SK-N-SH (cell line): ENCODE measurements at places on chromosomes 13 and 19. TPM values are rescaled to one million over a fixed set of nuclear protein-coding genes. Genes with fewer than 3 reads are reported as not detected.

DNA sequence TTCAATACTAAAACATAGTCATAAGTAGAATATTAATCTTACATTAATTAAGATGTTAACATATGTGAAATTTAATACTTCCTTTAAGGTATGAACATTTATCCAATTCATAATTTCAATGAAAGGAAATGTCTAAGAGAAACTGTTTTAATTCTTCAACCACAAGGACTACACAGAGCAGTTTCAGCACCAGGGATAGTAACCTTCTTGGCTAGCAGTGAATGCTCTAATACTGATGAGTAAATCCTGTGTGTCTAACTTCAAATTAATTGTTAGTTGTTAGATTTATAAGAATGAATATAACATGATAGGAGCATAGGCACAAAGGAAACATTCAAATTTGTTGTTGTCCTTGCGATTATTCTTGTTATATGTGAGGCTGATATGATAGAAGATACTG, 15.6 kb upstream of the NBEA start:
- no peak for DNase-seq

DNA sequence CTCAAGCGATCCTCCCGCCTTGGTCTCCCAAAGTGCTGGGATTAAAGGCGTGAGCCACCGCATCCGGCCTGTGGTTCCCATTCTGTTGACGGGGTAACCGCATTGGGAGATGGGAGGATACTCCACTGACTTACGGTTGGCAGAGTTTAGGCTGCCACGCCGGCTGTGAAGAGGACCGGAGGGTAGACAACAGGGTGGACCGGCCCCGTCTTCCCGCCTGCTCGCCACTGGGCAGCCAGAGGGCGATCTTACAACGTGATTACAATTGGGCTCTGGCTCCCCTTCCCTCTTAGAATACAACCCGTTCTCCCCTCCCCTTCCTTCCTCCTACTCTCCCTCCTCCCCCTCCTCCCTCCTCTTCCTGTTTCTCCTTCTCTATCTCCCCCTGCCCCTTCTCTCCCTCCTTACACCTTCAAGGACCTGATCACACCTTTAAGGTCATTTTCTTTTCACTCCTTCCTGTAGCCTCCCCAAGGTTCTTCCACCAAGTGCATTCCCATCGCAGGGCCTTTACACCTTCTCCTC, 957 bp upstream of the CCDC194 start:
- peak; percentile 81 for DNase-seq

DNA sequence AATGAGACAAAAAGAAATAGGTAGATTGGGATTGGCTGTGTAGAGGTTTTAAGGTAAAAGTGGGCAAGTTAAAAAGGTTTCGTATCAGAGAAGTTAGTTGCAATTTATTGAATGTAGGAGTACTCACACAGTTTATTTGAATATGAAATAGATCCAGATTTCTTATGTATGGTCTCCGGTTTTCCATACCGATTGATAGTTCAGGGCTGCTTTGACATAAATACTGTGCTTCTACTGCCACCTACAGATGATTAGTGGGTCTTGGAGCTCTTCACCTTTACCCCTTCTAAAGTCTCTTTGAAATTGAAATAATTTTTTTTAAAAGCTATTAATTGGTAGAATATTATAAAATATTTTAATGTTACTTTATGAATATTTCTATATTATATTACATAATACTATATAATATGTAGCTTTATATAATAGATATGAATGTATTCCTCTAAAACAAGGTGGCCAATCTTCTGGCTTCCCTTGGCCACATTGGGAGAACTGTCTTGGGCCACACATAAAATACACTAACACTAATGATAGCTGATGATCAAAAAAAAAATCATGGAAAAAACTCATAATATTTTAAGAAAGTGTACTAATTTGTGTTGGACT, 7.7 kb upstream of the GPR18 start:
- DNase-seq = peak; percentile 44

Gene PRR20D
- not detected in 2 replicates for polyA plus RNA-seq

Gene C13orf42
- not detected in 2 replicates for polyA plus RNA-seq

- DNase-seq = no peak
Measured at GRCh38 chr19:40739030-40739839, 11.0 kb downstream of the ACTMAP start.

Gene C19orf85
- polyA plus RNA-seq = not detected in 2 replicates

GRCh38 chr13:35349673-35350278, 126.7 kb downstream of the MAB21L1 start:
- no peak for DNase-seq

DNA sequence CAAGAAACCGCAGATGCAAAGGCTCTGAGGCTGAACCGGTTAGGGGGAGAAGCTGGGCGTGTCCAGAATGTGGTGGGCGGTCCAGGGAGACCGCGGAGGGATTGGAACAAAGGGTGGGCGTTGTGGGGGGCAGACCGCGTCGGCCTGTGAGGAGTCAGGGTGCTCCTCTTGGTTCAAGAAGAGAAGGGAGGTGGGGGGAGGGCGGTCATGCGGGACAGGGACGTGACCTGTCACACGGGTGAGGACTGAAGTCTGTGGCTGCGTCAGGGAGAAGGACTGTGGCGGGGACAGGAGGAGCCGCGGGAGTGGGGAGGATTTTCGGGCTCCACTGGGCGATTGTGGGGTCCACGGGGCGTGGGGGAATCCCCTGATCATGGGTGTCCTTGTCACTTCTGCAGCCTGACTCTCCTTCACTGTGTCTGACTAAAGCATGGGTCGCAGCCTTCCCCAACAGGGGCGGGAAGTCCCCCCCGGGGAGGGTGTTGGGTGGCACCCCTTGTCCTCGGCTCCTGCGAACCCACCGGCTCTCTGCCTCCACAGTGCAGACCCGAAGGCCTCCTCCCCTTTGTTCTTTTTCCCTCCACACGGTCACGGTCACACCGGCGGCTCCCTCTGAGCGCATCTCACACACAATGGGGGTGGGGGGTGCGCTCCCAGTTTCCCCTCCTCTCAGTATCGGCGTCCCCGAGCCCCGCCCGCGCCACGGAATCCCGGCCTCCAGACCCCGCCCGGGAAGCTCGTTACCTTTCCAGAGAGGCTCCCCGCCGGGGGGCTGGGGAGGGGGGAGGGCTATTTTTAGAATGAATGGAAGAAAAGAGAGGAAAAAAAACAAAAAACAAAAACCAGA, 16.4 kb upstream of the KCNN1 start:
- DNase-seq = no peak

DNA sequence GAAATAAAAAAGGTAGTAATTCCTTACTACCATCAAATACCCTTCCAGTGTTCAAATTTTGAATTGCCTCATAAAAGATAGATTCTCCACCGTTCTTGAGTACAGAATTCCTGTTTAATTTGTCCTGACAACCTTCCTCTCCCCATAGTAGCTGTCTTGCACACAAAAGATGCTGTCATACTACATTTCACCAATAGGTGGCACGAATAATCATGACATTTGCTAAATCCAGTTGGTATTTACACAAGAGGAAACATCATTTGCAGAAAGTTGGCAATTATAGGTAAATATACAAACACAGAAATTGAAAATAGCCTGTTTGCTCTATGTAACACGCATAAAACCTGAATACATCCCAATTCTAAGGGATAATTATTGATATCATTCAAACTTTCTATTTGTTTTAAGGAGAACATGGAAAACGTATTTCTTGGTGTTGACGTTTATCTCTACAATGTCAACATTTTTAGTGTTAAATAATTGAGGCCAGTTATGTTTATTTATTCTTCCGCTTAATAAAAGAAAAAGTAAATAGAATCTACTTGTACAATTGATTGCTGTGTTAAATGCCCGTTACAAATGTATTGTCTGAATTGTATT, 58.3 kb upstream of the CLDN10 start:
- DNase-seq = peak; percentile 62

Gene SIGLEC6
- not detected in 2 replicates for polyA plus RNA-seq
